Hepatocyte (in vitro differentiated cells): ENCODE measurements at places on chromosomes 7 and 10. TPM values are rescaled to one million over a fixed set of nuclear protein-coding genes. Genes with fewer than 3 reads are reported as not detected.

GRCh38 chr7:112707655-112708054, 82.5 kb downstream of the TMEM168 start:
- DNase-seq, result no peak

DNA sequence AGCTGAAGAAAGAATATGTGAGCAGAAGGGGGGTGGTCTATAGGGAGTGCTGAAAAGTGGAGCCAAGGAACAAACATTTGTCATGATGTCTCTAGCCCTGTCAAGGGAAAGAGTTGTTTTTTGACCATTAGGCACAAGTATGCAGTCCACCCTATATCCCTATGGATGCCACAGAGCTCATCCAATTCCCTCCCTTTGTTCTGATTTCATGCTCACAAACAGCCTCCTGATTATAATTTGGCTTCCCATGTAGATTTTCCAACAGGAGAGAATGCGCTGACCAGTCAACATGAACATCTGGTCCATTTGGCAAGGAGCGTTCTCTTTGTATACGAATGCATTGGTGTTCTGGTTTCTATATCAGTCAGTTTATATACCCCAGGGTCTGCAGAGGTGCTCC, 12.1 kb upstream of the CEP41 start:
- no peak for DNase-seq

- no peak for DNase-seq
Measured at GRCh38 chr10:105586451-105587098, 945.5 kb downstream of the SORCS3 start.

The CUBN gene
- total RNA-seq, result 9.4 and 10.6 TPM in 2 replicates

The ANKRD61 gene
- total RNA-seq, result not detected in 2 replicates
